ENCODE measurements at places on chromosomes 3 and 15.

DNA sequence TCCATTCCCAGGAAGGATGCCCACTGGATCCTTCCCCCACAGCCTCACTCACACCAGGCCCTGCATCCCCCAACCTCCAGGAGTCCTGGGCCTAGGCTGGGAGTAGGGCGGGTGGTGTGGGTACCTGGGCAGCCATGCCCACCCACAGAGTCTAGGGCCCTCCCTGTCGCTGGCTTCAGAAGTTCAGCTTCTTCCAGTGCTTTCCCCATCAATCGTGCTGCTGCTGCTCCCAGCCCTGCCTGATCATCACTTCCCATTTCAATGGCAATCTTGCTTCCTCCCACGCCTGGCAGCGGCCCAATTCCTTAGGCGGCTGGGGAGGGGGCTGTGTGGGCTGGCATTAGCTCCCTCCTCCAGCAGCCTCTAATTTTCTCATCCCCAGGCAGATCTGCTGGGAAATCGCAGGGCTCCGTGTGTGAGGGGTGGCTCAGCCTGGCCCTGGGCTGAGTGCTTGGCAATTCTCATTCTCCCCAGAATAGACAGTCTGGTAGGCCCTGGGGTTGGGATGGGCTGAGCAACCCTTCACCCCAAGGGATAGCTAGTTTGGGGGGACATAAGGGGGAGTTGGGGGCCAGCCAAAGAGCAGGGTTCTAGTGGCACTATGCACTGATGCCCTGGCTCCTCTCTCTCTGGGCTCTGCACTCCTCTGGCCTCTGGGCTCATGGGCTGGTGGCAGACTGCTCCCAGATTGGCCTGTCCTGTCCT is 66.4 kb downstream of the SCN5A start:
- DNase-seq, result peak; percentile 50

GRCh38 chr15:64400583-64400982 is 12.9 kb downstream of the TRIP4 start:
- no peak for DNase-seq

DNA sequence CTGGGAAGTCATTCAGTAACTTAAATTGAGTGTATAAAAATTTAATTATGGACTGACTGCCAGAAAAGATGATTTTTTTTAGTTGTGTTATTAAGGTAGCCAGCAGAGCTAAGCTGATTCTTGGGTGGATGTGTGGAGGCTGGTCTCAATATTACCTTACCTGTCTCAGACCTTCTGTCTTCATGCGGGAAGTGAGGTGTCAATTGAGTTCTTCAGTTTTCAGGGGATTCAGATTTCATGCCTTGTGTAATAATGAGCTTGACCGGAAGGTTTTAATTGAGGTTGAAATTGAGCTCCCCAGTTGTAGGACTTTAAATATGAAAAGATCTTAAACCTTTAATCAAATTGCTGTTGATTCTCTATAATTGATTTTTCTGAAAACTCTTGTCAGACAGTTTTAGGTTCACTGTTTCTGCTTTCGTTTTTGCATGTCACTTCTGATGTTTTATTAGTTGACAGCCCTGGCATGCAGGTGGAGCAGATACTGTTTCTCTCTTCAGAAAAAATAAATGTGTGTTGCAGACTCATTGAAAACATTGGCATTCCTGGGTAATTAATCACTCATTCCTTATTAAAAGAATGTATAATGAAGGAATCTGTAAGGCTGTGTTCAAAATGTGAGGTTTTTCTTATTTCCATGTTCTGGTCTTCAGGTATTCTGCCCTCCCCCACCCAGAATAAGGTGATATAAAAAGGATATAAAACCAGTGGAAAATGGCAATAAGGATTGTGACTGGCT is 54.5 kb downstream of the PSMD6 start:
- DNase-seq, result no peak

DNA sequence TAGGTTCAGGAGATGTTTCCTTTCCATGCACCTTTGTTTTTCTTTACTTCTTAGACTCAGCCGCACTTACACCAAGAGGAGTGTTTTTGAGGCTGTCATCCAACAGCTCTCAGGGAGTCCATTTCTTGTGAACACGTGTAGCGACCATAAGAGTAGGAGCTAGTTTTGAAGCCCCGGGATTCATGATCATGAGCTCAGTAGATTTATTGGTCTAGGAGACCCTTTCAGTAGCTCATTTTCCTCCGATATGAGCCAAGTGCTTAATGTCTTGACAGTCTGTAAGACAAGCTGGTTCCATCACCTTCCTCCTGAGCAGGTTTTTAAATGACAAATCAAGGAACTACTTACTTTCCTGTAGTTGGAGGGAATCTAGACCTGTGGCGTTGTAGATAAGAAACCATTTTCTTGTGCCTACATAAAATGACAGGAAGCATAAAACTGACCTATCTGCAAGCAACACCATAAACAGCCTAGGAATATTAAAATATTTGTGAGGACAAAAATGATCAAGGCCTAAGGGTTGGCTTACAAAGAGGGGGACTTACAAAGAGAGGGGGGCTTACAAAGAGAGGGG is 172.6 kb upstream of the BHLHE40 start:
- DNase-seq, result no peak

GRCh38 chr3:35894735-35895134 is 255.4 kb downstream of the ARPP21 start:
- DNase-seq, result no peak

DNA sequence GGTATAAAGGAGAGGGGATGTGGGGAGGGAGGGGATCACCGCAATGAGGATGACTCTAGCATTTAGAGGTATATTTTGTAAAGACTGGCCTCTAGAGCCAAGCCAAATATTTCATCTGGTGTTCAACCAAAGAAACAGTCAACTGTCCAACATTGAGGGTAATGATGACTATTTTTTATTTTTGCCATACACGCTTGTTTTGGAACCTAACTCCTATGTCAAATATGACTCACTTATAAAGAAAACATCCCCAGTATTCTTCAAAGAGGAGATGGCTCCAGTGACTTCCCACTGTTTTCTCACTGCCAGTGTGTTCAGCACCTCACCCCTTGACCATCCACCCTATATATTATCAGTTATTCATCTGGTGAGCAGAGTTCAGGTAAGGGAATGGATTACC is 77.3 kb downstream of the WNT5A start:
- no peak for DNase-seq

- DNase-seq, result no peak
These were observed 17.6 kb upstream of the APOD start for GRCh38 chr3:195601382-195601781.

GRCh38 chr3:171827836-171828458 is 15.2 kb upstream of the TMEM212 start:
- no peak for DNase-seq

Data from head of caudate nucleus (tissue), 42 donors.